ENCODE measurements at places on chromosomes 4 and X.
A peak's percentile ranks its signal among the peaks of the same experiment; 100 is the strongest.

DNA sequence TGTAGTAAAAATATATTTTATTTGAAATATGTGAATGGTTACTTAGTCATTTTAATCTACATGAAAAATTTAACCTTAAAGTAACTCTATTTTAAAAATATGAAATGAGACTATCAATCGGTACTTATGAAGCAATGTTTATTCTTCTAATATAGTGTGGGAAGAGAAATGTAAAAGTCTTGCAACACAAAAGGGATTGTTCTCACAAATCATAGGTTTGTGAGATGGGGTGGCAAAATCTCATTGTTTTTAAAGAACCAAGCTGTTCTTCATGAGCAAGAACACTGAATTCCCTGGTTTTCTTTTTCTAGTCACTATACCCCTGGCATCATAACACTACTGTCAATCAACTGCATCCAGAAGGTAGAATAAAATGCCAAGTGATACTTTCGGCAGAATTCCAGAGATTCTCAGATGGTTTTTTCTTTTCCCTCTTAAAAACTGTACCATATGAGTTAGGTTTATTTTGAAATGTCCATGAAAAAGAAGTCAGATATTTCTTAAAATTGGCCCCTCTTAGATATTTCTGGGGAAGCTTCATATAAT, 52.2 kb downstream of the SNCA start:
- no peak for DNase-seq

DNA sequence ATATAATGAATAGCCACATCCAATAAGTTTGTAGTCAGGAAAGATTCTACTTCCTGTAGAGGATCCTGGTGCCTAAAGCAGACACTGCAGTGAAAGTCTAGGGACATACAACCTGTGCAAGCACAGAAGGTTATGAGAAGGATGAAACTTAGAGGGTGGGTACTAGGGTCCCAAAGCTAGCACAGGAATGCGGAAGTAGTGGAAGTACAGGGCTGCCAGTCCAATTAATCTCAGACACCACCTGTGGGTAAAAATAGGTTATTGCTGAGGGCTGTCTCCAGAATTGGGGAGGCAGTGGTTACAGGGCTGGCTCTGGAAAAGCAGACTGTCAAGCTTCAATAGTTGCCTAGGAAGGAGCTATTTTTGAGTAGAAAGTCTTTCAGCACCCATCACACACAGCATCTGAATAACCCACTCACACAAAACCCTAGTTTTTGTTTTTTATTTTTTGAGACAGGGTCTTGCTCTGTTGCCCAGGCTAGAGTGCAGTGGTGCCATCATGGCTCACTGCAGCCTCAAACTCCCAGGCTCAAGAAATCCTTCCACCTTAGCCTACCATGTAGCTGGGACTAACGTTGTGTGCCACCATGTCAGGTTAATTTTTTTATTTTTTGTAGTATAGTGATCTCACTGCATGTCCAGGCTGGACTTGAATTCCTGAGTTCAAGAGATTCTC, 50.8 kb upstream of the ELF2 start:
- DNase-seq, result peak; percentile 33

GRCh38 chr4:128454881-128455280, 167.3 kb upstream of the PGRMC2 start:
- DNase-seq, result no peak

GRCh38 chr4:164572877-164573279, 181.1 kb upstream of the SMIM31 start:
- DNase-seq, result no peak

DNA sequence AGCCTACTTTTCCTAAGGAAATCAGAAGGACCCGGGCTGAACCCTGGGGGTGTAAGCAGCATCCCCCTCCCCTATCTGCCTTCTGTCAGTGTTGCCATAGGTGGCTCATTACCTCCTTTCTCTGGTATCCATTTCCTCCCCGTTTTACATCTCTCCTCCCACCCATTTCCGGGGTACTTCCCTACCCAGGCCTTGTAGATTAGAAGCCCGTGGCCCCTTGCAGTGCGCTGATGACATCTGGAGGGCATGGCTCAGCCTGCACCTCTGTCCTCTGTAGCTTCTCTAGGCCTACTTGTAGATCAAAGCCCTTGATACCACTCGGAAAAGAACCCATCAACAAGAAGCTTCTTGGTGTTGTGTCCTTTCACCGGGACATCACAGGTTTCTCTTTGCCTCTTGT, 71.8 kb downstream of the NBDY start:
- DNase-seq, result no peak

DNA sequence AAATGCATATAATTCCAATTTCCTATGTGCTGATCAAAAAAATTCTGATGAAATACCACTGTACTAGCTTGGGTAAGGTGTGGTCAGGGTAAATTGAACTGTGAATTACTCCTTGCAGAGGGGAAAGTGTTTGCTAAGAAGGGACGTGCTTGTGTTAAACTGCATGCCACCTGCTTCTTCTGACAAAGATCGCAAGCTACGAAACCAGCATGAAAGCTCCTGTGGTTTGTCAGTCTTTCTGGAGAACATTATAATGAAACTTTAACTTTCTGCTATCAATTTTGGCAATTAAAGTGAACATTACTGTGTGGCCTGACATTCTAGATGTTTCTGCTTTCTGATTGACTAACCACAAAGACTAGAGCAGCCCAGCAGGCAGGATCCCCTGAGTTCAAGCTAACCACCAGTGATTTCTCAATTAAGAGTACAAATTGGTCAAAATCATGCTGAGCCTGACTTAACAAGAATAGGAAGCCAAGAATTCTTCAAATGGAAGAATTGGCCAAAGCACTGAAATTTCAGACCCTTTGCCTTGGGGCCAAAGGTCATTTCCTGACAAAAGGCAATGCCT, 239.0 kb downstream of the SLITRK2 start:
- DNase-seq, result no peak

DNA sequence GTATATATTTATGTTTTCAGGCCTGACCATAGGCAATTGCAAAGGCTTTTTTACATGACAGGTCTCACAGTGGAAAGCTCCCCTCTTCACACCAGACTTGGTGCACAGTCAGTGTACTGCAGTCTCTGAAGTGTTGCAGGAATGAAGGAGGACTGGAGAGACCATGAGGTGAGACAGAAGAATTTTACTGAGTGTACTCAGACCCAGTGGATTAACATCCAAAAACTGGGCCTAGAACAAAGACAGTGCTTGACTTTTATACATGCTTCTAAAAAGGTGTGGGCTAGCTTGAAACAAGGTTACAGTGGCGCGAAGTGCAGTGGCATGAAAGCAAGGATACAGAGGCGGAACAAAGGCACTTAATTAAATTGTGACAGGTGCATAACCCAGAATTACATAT, 822.9 kb downstream of the RAPGEF2 start:
- DNase-seq, result no peak

DNA sequence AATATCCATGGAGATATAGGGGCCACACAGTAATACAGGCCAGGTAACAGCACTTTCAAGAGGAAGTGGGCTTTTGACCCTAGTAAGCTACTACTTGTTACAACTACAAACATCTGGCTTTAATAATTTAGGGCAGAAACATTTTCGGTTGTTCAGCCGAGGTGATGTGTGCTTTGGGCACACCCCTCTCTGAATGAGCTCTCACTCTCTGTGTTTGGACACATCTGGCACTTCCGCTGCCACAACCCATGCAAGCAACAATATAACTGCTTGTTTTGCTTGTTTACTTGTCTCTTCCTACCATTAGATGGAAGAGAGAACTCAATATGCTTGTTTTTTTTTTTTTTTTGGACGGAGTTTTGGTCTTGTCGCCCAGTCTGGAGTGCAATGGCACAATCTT, 277.2 kb downstream of the HS3ST1 start:
- DNase-seq, result no peak

GRCh38 chrX:31168551-31168950, 96.7 kb upstream of the FTHL17 start:
- no peak for DNase-seq

- DNase-seq, result no peak
Measured at GRCh38 chr4:39259571-39260330, 77.4 kb downstream of the WDR19 start.

DNA sequence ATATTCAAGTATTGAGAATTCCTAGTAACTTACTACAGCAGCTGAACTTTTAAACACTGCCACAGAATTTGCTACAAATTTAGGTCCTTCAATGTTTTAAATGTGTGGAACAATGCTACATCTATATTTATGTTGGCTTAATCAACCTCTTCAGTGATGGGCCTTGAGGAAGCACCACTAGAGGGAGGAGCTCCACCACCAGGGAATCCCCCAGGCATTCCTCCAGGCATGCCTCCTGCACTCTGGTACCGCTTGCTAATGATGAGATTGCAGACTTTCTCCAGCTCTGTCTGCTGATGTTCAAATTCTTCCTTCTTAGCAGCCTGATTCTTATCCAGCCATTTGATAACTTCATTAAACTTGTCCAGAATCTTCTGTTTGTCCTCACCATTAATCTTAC, 190.8 kb downstream of the HTR2C start:
- peak; percentile 1 for DNase-seq

GRCh38 chr4:70761276-70761816, 39.6 kb downstream of the RUFY3 start:
- DNase-seq, result no peak

- DNase-seq, result no peak
Measured at GRCh38 chrX:129632443-129632842, 22.3 kb downstream of the APLN start.

DNA sequence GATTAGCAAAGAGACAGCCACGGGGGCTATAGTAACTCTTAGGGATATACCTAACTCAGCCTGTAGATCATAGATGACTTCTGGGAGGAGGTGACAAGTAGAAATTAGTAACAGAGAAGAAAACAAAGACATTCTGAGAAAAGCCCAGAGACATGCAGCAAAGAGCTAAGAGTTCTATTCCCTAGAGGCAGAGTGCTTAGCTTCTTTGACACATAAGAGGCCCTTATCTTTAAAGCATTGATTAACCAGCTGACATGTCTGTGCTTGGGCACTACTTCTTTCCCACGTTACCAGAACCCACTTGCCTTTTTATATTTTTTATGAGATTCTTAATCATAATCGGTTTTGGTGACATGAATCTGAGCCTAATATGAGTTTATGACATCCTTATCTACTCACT, 179.5 kb downstream of the GABRB1 start:
- no peak for DNase-seq

GRCh38 chrX:139094671-139095592, 383.4 kb upstream of the FGF13 start:
- DNase-seq, result no peak

DNA sequence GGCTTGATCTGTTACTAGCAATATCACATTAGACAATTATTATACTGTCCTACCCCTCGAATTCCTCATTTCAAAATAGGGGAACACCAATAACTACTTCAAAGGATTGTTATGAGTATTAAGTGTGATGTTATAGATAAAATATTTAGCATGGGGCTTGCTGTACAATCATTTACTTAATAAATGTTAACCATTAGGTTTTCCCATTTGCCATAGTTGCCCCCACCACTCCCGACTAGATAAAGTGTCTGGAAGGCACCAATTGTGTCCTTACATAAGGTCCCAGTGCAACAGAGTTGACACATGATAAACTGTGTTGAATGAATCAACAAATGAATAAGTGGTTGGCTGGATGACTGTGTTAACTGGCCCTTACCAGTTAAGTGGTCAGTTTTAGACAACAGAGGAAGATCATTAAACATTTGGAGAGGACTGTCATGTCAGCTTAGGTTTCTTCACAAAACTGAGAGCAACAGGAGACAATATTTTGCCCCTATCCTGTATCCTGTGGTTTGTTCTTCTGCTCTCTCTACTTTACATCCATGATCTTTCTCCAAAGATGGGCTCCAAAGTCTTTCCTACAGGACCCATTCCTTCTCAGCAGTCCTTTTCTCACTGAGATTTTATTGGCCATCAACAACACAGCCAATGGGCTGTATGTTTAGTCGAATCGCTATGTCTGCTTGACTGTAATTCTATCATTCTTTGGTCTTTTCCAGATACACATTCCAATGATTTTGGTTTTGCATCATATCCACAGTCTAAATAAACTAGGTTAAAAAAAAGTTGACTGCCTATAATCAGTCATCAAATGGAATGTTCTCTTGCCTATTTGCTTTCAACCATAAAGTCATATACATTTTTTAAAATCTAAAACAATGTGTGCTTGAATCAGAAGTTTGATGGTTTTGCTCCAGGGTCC, 74.4 kb downstream of the RNF150 start:
- no peak for DNase-seq

DNA sequence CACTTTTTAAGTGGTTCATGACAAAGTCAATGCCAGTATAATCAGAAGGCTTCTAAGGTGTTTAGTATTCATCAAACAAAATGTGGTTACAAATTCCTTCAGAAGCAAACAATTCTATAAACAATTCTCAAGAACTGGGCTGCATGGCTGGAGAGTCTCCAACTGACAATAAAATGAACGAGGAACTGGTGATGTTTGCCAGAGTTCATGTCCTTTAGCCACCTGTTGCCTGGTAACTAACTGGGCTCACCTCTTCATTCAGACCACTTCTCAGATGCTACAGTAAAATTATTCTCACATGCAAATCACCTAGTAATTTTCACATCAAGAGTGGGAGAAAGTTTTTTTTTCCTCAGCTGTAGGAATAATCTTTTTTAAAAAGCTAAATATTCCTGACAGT, 53.3 kb downstream of the CAMK2D start:
- DNase-seq, result peak; percentile 72

DNA sequence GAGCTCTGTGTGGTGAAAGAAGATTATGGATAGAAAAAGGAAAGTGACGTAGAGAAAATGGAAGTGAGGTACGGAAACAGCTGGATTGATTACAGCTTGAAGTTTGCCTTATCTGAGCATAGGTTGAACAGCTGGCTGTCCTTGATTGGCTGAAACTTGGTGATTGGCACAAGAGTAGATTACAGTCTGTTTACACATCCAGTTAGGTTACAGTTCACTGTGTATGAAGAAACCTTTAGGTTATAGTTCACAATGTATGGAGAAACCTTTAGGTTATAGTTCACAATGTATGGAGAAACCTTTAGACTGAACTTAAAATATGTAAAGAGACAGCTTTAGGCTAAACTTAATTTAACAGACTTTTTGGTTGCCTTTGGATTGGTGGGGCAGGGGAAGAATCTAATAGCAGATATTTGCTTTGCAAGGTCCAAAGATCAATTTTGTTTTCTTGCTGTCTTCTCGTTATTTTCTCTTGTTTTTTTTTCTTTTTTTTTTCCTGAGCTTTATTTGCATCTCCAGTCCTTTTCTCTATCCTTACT, 15.6 kb upstream of the ART3 start:
- DNase-seq, result peak; percentile 32

DNA sequence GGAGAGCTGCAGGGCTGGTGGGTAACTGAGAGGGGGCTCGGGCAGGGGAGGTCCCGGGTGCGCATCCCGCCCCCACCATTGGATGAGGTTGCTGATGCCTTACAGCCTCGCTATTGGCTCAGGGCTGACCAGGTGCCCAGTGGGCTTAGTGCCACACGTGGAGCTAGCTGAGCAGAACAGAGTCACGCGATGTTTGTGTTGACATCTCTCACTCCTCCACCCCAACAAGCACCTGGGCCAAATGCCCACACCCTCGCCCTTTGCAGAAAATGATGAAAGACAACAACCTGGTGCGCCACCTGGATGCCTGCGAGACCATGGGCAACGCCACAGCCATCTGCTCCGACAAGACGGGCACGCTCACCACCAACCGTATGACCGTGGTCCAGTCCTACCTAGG, 31.8 kb downstream of the ATP2B3 start:
- DNase-seq, result no peak
